ENCODE measurements at places on chromosomes 3 and 15.

DNA sequence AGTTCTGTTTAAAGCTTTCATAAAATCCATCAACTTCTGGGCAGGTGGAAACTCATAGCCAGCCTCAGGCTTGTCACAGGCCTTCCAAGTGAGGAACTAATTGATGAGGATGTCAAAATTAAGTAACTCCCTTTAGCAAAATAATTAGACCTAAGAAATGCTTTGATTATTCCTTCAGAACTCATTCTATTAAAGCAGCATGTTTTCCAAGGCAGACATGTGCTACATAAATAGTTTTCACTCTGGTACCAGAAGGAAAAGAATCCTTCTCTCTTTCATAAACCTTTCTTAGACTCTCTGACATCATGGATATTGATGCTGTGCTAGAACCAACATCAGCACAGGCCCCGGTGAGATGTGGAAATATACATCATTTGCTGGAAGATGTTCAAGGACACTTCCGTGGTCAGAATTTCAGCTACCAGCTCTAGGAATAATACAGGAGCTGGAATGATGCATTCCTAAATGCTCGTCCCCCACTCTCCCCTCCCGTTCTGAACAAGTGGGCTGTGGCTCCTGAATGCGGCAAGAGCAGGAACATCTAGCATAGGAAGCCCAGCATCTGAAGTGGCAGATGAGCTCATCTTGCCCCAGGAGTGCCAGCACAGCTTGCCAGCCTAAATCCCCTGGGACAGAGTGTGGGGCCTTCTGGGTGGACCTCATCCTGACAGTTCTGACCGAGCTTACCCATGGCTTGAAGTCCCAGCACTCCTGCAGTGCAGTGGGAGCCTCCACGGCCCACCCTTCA lies 82.4 kb downstream of the WWTR1 start:
- no peak for ATAC-seq

GRCh38 chr3:58000306-58001085 lies 7.7 kb upstream of the FLNB start:
- ATAC-seq = no peak

GRCh38 chr15:84605554-84605882 lies 4.7 kb downstream of the ZSCAN2 start:
- ATAC-seq = no peak

GRCh38 chr3:96831175-96831574 lies 16.8 kb downstream of the EPHA6 start:
- ATAC-seq = no peak

DNA sequence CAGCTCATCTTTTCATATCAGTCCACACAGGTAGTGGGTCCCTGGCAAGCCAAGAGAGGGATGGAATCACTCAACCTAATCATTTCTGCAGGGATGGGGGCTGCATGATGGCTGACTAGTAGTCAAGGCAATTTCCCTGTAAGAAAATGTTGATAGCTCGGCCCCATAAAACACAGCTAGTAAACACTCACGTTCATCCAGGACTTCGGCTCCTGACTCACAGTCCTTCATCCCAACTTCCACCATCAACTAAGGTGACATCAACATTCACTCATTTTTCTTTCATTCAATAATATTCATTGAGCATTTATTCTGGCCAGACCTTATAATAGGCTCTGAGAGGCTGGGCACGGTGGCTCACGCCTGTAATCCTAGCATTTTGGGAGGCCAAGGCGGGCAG lies 4.4 kb upstream of the ACAP2 start:
- ATAC-seq = no peak

DNA sequence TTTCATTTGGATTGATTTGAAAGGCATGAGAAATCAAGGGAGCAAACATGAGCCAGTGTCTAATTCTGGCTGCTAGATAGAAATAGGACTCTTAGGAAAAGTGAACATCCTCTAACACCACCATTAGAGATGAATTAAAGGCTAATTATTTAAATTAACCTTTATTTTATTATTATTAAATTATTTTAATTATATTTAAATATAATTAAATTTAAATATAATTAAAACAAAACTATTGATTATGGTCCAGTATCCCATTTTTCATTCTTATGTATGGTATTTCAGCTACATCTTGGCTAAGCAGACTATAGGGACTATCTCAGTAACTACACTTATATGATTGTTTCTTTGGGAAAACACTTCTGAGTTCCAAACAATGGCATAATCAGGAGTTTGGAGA lies 904.8 kb downstream of the NAALADL2 start:
- no peak for ATAC-seq

DNA sequence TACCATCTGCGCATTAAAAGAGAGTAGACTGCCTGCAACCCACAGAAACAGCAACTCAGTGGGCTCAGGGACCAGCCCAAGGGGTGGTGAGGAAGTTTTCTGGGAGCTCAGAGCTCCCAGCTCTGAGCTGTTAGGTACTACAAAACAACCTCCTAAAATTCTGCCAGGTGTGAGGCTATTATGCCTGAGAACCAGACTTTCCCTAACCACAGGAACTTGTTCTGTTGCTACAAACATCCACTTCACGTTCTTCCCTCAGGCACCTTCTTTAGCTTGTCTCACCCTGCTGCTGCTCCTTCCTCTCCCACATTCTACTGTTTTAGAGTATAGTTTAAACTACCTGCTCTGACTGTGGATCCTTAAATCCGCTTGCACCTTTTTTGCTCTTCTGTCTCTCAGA lies 399.4 kb downstream of the ROBO1 start:
- no peak for ATAC-seq

GRCh38 chr15:45863881-45864580 lies 229.2 kb downstream of the SQOR start:
- no peak for ATAC-seq

- peak; percentile 2 for ATAC-seq
Observed at GRCh38 chr3:49674497-49674983, 389 bp downstream of the APEH start.

DNA sequence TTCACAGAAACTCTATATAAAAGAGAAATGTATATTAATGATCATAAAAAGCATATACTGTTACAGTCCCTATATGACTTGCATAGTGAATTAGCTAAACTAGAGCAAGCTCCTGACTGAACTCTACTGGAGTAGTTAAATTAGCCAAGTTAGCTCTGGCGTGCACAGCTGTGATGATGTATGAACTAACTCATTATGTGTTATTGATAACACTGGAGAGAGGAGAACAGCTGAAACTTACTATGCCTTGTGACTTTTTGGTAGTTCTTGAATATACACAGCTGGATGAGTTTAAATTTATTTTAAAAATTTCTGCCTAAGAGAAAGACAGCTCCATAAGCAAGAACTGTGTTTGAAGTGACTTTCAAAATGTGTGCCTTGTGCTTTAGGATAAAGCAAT lies 8.1 kb downstream of the TIPARP start:
- ATAC-seq = no peak

DNA sequence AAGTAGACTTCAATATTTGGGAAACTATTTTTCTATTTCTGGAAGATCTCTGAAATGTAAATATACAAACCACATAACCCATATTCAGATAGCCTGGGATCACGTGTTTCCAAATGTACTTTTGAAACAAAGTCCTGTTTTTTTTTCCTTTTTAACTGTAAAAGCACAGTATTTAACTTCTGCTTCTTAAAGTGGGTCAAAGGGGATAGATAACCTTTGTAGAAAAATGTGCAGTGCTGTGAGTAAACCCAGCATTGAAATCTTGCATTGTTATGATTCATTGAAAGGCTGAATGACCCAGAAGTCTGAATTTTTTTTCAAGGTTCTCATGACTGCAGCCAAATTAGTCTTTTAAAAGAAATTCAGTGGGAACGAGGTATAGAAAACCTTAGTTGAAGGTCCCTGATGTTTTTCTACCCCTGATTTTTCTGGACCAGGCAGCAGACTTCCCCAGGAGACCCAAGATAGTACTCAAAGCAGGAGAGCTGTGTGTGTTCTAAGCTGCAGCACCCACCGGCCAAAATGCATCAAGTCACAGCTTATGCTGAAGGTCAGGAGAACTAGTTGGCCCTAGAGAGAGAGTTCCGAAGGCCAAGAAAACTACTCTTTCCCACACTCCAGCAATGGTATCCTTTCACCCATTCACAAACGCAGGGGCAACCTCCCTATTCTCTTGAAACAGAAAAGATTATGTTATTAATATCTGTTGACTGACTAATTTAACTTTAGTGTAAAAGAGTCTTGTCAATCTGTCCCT lies 43.6 kb upstream of the APH1B start:
- ATAC-seq = peak; percentile 51

GRCh38 chr15:29093065-29093435 lies 176.6 kb downstream of the NSMCE3 start:
- no peak for ATAC-seq
